Activated naive CD4-positive, alpha-beta T cell (primary cell): ENCODE measurements at places on chromosomes 6 and 20.

GRCh38 chr6:28944412-28944865 lies 20.7 kb upstream of the TRIM27 start:
- peak; percentile 29 for DNase-seq

GRCh38 chr6:131005439-131006016 lies 57.5 kb downstream of the EPB41L2 start:
- no peak for DNase-seq

GRCh38 chr20:24495266-24495665 lies 25.8 kb downstream of the SYNDIG1 start:
- DNase-seq: no peak

- no peak for DNase-seq
Observed at GRCh38 chr6:45692021-45692420, 314.3 kb upstream of the SUPT3H start.

DNA sequence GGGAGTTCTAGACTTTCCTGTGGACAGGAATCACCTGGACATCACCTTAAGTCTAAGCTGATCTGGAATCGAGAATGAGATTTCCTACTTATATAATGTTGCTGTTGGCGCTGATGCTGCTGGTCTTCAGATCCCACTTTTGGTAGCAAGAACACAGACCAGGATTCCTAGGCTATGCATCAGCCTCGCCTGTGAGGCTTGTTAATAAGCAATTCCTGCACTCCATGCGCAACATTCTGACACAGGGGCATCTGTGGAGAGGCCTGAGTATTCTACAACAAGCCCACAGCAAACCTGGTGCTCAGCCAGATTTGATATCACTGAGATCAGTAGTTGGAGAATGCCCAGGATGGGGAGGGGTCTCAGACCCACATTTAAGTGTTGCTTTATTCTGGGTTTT lies 52.0 kb upstream of the TRIM26 start:
- no peak for DNase-seq

- DNase-seq: no peak
Observed at GRCh38 chr20:19244291-19244690, 31.8 kb downstream of the SLC24A3 start.
